ENCODE measurements at places on chromosomes 5 and 9. TPM values are rescaled to one million over a fixed set of nuclear protein-coding genes. Genes with fewer than 3 reads are reported as not detected.

DNA sequence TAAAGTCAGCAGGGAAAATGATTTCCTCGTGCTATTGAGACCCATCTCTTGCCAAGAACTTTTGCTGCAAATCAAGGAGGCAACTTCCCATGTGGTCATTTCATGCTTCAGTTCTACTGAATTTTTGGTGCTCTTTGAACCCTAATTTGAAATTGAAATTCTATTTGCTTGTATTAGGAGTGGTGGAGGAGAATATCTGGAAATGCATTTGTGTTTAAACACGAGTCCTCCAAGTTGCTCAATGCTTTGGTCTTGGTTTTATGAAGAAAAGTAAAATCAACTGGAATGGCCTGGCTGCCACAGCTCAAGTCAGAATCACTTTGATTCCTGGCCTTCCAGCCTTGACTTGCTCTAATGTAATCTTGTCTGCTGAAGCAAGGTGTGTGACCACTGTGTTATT is 613.2 kb downstream of the TLE1 start:
- H3K27me3 ChIP-seq = no peaks in the 10 kb centered on the region
- no peaks in the 10 kb centered on the region for H3K4me1 ChIP-seq
- no peak for DNase-seq

DNA sequence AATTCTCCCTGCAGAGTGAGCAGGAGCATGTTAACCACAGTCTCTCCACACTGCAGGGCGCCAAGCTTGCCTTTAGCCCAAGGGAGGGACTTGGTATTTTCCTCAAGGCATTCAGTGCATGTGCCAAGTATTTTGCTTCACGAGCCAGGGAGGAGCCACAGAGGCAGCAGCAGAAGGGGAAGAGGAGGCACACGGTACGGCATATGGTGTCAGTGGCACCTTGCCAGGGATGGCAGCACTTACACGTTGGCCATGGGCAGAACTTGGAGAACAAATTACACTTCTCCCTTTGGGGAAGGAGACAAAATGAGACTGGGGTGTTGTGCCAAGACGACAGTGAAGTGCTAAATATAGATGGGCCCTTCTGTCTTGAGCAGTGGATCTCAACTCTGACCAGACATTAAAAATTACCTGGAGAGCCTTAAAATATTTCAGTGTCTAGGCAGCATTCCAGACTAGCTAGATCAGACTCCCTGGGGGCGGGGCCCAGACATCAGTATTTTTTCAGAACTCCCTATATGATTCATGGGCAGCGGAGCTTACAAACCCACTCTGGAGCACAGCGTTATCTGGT is 155.8 kb downstream of the DRD1 start:
- no peaks in the 10 kb centered on the region for H3K4me1 ChIP-seq
- H3K4me3 ChIP-seq = no peak overlapping the region
- H3K27ac ChIP-seq = no peak overlapping the region
- no peak for DNase-seq

The HAND1 gene
- not detected for total RNA-seq

DNA sequence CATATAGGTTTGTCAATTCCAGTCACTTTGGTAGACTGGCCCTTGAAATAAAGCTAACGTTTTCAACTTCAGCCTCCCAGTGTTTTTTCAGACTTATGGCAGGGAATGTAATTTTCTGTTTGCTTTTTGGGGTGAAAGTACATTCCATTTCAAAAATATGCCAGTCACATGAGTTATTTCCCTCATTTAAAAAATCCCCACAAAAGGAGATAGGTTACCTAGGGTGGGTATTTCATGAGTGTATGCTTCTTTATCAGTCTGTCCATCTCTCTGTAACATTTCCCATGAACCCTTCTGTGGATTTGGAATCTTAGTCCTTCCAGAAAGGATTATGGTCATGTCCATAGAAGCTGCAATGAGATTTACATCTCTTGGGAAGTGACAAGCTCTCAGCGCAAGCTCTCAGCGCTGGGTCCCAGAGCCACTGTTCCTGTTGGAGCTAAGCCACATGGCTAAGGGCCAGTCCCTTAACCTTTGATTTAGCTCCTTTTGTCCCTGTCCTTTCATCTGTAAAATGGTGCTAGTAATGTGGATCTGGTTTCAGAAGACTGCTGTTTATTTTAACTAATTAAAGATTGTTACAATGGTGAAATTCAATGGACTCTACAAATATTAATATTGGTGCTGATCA is 294.9 kb downstream of the NR3C1 start:
- H3K27me3 ChIP-seq = no peaks in the 10 kb centered on the region
- DNase-seq = no peak
- no peak overlapping the region for H3K4me3 ChIP-seq
- peaks cover 5% of the 10 kb centered on the region for H3K4me1 ChIP-seq

The SPINK5 gene
- total RNA-seq = not detected

The LOX gene
- total RNA-seq = not detected

DNA sequence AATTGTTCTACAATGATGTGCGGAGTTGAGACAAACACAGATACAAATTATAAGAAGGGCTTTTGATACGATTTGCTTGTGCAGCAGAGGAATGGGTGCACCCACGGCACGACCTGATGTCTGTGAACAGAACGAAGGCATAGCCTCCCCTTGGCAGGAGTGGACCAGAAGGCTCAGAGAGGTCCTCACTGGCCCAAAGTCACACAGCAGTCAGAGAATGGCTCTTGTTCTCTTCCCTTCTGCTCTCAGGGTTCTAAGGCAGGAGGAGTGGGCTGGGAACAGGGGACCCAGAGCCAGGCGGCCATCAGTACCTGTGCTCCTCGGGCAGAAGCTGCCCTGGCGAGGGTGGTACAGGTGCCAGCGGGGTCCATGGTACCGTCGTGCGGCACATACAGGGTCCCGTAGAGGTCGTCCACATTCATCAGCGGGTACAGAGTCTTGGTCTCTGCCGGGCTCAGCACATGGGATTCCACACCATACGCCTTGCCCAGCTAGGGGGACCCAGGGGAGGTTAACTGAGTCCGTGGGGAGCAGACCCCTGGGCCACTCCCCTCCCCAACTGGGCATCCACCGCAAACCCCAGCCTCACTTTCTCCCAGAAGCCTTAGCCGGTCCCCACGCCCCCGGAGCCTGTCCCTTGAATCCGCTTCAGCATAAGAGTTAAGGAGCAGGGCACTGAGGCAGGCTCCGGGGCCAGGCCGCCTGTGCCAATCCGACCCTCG is 7.0 kb downstream of the SARDH start:
- H3K36me3 ChIP-seq = no peaks in the 10 kb centered on the region
- no peaks in the 10 kb centered on the region for H3K27me3 ChIP-seq
- peaks cover 8% of the 10 kb centered on the region for H3K4me1 ChIP-seq
- no peak overlapping the region for H3K4me3 ChIP-seq
- no peak overlapping the region for H3K27ac ChIP-seq

The GABRB2 gene
- not detected for total RNA-seq

GRCh38 chr5:66585291-66585690 is 10.9 kb upstream of the MAST4 start:
- no peaks in the 10 kb centered on the region for H3K36me3 ChIP-seq
- no peak overlapping the region for H3K4me3 ChIP-seq
- H3K27ac ChIP-seq = no peak overlapping the region
- no peak for DNase-seq

DNA sequence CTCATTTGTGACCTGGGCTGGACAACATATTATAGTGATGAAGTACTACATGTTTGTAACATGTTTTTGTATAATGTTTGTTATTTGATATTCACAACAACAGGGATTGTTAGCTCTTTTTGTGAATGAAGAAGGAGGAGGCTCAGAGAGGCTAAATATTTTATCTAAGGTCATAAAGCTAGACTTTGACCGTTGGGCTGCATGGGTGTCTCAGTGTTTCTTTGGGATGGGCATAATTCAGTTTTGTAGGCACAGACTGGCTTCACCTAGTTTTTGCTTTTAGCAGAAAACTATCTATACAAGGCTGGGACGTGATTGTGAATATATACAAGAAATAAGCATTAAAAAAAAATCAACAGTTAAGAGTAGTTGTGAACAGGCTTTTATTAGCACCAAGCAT is 15.0 kb upstream of the GNG10 start:
- peaks cover 2% of the 10 kb centered on the region for H3K4me1 ChIP-seq
- no peaks in the 10 kb centered on the region for H3K27me3 ChIP-seq
- H3K4me3 ChIP-seq = no peak overlapping the region
- peaks cover 20% of the 10 kb centered on the region for H3K36me3 ChIP-seq

DNA sequence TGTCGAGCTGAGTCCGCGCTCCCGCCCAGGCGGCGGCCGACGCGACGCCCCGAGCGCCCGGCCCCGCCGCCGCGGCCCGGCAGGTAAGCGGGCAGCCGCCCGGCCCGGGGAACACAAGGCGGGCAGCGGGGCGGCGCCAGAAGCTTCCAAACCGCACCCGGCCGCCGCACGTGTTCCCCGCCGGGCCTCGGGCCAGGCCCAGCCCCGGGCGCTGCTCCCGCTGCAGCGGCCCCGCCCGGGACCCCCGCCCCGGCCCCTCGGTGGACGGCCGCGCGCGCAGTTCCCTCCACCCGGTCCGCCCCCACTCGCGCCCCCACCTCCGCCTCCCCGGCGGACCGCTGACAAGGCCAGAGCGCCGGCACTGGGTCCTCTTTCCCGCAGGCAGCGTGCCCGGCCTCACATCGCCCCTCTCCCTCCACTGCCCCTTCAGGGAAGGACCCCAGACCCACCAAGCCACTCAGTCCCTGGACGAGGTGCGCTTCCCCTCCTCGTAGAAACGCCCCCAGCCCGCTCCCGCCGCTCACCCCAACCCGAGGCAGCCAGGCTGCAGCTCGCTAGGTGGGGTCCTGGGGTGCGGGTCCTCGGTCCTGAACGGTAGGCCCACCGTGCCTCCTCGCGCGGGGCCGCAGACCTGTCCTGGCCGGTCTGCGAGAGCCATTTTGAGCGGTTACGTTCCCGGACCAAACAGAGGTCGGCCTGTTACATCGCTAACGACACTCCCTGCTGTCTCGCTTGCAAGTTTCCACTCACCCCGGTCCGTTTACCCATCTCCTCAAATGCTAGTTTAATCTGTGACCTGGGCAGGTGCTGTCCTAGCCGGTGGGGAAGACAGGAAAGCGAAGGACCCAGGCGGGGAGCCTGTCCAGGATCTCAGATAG is 475 bp downstream of the WDR5 start:
- H3K4me3 ChIP-seq = peak overlapping the region; percentile 99
- peaks cover 29% of the 10 kb centered on the region for H3K4me1 ChIP-seq
- peaks cover 10% of the 10 kb centered on the region for H3K36me3 ChIP-seq
- peak overlapping the region; percentile 84 for H3K27ac ChIP-seq
